ENCODE measurements at places on chromosomes 16 and 17.
A peak's percentile ranks its signal among the peaks of the same experiment; 100 is the strongest.

DNA sequence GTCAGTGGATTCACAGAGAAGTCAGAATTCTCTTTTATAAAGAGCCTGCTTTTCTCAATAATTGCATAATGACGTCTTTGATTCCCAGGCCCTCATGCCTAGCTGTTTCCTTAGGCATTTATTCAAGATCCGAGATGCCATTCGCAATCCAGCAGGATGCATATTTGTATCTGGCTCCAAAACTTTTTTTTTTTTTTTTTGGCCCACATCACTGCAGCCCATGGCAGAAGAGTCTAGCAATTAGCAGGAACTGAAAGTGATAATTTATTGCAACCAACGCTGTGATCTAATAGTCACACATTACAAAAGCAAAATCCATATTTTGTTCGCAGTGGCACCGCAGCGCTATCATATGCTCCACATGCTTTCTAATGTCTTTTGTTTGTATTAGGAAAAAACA is 503.4 kb downstream of the MAF start:
- no peak for DNase-seq

DNA sequence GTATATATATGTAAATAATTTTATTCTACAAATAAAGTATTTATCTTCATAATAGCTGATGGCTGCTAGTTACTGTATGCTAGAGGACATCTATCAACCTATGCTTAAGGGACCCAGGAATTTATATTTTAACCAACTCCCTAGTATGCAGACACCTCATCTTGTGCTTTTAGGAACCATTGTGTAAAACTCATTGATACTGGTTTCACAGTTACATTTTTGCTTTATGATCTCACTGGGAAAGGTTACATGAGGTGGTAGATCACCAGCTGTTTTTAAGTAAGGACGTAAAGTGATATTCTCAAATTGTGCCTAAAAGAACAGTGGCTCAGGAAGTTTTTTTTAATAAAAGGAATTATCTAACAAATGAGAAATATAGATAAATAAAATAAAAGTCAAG is 56.4 kb downstream of the VMP1 start:
- peak; percentile 36 for DNase-seq

DNA sequence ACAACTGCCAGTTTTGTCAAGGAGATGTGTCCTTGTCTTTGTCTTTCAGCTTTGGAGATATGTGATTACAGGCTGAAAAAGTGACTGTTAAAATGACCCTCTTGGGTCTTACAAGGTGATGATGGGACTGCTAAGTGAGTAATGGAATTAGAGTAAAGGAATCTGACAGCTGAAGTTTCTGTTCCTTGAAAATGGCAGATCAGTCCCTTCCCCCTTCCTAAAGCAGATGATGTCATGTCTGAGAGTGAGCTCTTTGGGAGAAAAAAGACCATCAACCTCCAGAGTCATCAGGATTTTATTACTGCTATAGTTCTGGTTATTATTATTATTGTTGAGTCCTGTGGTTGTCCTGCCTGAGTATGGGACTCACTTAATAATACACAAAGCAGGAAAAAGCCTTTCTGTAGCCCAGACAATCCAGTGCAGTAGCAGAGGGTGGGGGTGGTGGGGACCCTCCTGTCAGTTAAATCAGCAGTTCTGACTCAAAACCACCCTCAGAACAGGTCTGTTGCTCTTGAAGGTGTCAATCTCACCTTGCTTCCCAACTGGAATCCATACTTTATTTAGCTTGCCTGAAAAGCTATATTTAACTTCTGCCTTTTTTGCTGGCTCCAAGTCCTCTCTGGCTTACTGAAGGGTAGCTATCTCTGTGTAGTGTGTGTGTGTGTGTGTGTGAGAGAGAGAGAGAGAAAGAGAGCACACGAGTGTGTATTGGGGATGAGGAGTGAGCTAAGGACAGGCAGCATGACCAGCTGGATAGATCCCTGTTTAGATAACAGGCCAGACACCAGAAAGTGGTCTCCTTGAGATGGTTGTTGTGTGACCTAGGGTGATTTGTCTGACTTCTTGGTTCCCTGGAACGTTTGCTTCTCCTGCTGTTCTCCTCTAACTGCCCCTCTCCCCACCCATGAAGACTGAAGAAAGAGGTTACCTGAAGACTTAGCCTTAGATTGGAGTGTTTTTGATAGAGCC is 4.9 kb downstream of the HROB start:
- no peak for DNase-seq

GRCh38 chr16:64751906-64752305 is 370.0 kb downstream of the CDH11 start:
- DNase-seq, result no peak

DNA sequence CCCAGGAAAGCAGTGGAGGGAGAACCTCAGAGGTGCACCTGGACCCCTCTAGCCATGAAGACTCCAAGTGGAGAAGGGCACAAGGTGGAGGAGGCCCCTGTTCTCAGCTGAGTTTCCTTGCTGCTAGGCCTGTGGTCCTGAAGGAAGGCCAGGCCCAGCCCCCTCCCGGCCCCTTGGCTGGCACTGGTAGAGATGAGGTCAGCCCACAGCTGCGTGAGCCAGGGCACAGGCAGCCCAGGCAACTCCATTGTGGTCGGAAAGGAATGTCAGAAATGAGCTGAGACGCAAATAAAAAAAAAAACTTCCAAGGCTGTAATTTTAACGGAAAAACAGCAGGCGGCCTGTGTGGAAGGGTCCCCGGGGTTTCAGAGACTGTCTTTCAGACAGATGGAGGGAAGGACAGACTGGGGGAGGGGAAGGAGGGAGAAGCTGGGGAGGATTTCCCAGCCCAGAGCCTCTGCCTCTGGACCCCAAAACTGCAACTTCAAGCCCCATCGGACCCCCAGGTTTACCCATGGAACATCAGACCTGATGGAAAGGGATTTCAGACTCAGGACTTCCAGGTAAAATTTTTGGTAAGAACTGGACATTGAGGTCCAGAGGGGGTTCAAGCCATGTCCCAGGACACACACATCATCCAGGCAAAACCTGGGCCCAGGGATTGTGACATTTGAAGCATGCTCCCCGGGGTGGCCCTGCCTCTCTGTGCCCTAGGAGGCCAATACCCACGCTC is 25.6 kb upstream of the MRPS23 start:
- DNase-seq, result peak; percentile 94

GRCh38 chr16:80511824-80512592 is 28.8 kb upstream of the DYNLRB2 start:
- no peak for DNase-seq

GRCh38 chr17:75460295-75460694 is 3.9 kb downstream of the TMEM94 start:
- no peak for DNase-seq

- DNase-seq, result peak; percentile 87
Observed at GRCh38 chr17:62093188-62094155, 28.4 kb upstream of the MED13 start.

- DNase-seq, result no peak
Observed at GRCh38 chr17:34756637-34757021, 177.2 kb downstream of the TMEM132E start.

- no peak for DNase-seq
Observed at GRCh38 chr17:4582101-4582501, 2.2 kb upstream of the SMTNL2 start.

DNA sequence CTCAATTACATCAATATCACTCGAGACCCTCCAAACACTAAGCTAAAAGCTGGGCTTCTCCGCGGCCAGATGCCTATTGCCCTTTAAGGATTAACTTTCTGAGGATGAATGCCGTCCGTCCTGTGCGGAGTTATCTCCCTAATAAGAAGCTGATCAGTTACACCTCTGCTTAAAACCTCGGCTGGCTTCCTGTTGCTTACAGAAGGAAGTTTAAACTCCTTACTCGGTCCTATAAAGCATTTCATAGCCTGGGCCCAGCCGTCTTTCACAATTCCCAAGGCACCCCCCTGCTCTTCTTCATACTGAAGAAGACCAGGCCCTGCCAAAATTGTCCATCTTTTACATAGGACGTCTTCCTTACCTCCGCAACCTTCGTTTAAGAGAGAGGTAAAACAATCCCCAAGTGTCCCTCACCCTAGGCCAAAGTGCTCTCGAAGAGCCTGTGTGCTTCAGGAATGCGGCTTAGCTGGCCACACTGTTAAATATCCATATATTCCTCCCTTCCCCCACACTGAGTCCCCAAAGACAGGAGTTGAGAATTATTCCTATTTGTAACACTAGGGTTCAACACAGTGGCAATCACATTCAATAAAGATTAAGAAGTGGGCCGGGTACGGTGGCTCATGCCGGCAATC is 112.6 kb upstream of the IRX5 start:
- no peak for DNase-seq

GRCh38 chr17:37391146-37391545 is 15.4 kb downstream of the C17orf78 start:
- DNase-seq, result no peak

DNA sequence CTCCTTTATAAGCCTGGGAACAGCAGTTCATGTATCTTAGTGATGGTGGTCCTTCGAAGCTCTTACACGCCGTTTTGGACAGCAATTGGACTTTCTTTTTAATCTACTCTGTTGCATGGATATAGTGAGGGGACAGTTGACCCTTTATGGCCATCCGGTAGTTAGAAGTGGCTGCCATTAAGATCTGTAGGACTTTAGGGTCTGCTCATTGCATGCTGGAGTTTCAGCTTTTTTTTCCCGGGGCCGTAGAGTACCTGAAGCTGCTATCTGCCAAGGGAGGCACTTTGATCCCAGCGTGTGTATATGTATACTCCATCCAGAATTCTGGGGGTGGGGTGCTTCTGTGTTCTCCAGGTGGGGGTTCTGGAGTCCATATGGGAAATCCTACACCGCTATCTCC is 1.2 kb downstream of the CYB5D1 start:
- no peak for DNase-seq

GRCh38 chr17:12812877-12813276 is 23.6 kb downstream of the ARHGAP44 start:
- no peak for DNase-seq

DNA sequence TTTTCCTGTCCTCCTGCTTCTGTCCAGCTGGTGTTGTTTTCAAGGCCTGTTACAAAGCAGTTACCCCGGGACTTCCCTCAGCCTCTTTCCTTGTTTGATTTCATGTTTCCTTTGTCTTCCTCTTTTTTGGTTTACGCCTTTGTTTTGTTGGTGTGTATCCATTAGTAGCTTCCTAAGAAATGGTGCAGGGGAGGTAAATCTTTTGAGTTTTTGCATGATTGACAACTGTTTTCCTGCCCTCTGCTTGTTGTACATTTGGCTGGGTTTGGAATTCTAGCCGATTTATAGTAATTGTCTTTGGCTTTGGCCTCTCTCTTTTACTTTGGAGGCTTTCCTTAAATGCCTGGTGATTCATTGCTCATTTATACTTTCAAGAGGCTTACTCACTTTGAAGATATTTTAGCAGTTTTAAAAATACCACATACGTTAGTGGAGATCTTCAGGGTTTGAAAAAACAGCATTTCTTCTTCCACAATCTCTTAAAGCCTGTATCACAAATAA is 32.8 kb downstream of the DNAH2 start:
- peak; percentile 65 for DNase-seq

DNA sequence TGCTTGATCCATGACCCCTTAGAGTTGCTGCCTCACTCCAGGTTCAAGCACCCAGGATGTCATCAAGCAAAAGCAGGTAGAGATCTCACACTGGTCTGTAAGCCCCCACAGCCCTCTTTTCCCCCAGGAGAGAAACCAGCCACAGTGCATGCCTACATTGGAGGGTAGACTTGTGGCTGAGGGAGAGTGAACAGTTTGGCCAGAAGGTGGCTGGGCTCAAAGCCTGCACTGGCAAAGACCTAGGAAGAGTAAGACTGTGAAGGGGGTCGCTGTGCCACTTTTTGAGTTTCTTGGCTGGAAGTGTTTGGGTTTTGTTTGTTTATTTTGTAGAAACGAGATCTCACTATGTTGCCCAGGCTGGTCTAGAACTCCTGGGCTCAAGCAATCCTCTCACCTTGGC is 28.5 kb downstream of the HOXB1 start:
- DNase-seq, result no peak

DNA sequence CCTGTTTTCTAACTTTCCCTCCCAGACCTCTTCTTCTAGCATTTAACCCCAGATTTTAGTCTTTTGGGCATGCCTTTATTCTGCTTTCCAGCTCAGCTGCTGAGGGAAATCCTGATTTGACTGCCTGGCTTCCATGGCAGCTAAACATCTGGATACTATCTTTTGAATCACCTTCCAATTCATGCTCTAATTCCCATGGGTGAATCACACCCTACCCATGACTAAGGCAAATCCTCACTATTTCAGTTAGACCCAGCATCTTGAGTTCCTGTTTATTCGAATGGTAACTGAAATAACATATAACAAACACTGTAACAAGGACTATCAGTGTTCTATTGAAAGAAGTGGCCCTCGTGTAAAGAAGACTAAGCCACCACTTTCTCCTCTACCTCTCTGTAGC is 29.8 kb downstream of the CA10 start:
- peak; percentile 31 for DNase-seq

DNA sequence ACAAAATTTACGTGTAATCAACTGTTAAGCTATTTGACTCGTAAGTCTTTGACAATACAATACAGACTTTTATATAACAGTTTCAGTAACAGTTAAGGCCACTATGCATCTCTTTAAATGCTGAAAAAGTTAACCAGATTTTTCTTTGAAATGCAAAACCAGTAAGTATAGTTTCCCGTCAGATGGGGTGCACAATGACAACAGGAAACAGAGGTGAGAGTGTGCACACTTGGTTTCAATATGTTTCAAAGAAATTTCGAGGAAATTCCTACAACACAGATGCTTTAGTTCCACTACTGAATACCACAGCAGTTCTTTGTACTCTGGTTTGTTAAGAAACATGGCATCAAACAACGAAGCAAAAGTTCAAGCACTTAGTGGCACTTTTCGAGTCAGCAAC is 48.4 kb downstream of the RNF157 start:
- DNase-seq, result no peak

DNA sequence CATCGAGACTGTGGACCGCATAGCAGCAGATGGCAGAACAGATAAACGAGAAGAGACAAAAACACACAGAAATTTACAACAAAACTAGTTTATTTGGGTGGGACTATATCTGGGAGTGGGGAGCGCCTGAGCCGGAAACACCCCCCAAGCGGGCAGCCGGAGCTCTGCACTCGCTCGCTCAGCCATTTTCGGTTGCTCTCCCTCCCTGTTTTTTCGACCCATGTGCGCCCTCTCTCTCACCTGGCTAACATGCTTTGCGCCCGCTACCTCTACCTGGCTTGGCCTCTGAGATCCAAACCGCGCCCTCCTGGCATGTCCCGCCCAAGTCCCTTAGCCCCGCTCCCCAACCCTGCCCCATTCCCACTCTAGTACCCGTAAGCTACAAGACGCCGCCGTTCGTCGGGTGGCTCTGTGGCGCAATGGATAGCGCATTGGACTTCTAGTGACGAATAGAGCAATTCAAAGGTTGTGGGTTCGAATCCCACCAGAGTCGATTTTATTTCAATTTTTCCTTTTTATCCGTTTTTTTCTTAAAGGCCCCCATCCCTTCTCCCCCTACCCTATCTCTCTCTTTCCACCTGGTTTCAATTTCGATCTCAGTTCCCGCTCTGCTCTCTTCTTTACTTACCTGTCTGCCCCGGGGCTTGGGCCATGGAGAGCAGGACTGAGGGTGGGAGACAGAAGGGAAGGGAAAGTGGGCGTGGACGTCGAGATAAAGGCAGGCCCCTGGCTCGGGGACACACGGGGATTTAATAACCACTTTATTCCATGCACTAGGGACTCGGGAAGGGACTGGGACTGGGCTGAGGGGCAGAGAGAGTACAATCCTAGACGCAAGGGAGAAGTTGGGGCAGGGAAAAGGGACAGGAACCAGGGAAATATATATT is 2.4 kb upstream of the ALOXE3 start:
- DNase-seq, result peak; percentile 83

GRCh38 chr17:82782657-82783207 is 30.9 kb downstream of the TBCD start:
- DNase-seq, result no peak
